ENCODE measurements at places on chromosomes 3 and 15.

- no peak for DNase-seq
Measured at GRCh38 chr3:83230841-83231240, 1469.4 kb upstream of the GBE1 start.

DNA sequence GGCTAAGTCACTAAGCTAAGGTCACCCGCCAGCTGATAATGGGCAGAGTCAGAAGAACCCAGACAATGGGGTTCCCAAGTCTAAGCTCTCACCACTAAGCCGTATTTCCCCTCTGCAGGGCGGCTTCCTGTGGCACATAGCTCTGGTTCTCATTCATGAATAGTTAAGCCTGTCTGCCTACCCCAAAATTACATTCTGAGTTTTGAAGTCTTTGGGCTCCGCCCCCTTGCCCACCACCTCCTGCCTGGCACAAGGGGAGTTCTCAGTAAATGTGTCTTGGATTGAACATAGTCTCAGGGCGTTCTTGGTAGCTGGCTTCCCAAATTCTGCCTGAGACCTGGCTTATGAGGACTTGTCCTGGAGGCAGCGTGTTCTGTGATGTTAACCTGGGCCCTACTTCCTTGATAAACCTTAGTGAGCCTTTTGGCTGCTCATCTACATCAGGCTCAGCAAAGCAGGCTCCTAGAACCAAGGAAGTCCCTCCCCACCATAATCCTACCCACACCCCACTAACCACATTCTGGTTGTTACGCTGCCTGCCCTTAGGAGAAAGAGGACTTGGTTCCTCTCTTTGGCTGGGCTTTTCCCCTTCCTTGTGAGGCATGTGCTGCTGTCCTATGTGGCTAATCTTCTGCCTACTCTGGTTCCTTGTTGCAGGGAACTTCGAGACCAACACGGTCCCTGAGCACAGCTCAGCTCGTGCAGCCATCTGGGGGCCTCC lies 54.9 kb downstream of the STARD5 start:
- DNase-seq: no peak

GRCh38 chr15:39741258-39741657 lies 41.4 kb downstream of the FSIP1 start:
- DNase-seq: no peak

DNA sequence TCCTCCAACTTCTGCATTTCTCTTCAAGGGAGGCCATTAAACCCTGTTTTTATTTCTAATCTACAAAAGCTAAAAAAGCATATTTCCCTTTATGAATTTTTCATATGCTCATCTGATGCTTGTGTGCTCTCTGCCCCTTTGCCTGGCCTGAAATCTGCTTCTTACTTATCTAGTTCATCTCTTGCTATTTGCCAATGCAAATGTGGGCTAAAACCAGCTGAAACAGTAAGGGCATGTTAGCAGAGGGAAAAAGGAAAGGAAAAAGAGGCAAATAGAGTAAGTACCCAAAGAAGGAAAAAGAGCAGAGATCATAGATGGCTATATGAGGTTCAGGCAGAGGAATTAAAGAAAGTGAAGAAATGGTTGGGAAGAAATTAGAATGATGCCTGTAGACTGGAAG lies 185.2 kb downstream of the CNTN4 start:
- no peak for DNase-seq

GRCh38 chr3:42742688-42743087 lies 30.4 kb downstream of the CCDC13 start:
- no peak for DNase-seq

DNA sequence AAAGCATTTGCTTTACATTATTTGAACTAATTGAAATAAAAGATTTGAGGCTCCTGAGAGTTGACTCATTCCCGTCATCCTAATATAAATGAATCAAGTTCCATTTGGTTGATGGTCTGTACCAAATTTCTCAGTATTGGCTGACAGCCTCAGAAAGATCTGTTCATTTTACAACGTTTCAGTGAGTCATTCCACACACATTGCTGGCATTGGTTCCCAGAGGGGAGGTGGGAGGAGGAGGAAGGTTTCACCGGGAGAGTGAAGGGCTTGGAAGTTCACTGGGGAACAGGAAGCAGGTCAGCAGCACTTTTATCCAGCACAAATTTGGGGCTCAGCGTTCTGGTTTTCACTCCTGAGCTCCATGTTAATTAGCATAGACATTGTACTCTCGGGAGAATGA lies 176.7 kb upstream of the CADPS start:
- no peak for DNase-seq

DNA sequence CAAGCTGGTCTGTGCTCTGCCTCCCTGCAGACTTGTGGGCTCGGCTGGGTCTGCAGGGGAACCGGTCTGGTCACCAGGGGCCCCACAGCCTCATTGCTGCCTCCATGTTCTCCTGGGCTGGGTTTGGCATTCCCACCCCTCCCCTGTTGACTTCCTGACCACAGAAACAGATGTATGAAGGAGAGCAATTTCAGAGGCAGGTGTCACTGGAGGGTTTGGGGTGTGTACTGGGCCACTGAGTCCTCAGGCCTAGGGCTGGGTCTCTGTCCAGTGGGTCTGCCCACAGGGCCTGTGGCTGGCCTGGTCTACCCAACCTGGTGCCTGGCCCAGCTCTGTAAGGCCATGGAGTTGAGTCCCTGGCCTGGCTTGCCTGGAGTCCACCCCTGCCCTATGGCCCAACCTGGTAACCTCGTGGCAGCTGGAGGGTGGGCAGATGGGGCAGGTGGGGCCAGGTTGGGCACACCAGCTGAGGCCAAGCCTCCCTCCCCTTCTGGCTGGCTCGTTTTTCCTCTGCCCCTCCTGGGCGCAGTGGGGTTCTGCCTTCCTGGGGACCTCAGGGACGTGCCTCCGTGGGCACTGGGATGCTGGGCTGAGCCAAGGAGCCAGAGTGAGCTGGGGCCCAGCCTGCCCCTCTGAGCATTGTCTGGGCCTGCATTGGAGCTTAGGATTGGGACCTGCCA lies 20.8 kb downstream of the PLXNA1 start:
- no peak for DNase-seq

GRCh38 chr3:151386056-151386455 lies 1.5 kb upstream of the P2RY12 start:
- DNase-seq: no peak

DNA sequence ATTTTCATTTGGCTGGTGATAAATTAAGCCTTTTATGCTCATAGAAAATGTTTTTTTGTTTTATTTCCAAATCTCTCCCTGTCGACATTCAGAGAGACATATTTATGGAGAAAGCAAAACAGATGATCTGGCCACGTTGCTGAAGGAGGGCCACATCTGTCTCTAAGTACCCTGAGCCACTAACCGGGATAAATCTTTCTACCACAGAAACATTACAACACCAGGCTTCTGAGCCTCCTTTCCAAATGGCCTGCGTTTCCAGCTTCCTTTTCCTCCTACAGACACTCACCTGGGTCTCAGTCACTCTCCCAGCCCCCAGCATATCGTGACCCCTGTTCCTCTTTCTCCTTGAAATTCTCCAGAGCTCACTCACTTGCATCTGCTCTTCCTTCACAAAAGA lies 161.0 kb downstream of the ARRDC4 start:
- no peak for DNase-seq

GRCh38 chr15:30038667-30039523 lies 43.9 kb upstream of the GOLGA8J start:
- DNase-seq: no peak

Measured in cortex of kidney (tissue), 1 donor.